Mesenchymal stem cell (in vitro differentiated cells and primary cell): ENCODE measurements at places on chromosomes 1 and 21.

DNA sequence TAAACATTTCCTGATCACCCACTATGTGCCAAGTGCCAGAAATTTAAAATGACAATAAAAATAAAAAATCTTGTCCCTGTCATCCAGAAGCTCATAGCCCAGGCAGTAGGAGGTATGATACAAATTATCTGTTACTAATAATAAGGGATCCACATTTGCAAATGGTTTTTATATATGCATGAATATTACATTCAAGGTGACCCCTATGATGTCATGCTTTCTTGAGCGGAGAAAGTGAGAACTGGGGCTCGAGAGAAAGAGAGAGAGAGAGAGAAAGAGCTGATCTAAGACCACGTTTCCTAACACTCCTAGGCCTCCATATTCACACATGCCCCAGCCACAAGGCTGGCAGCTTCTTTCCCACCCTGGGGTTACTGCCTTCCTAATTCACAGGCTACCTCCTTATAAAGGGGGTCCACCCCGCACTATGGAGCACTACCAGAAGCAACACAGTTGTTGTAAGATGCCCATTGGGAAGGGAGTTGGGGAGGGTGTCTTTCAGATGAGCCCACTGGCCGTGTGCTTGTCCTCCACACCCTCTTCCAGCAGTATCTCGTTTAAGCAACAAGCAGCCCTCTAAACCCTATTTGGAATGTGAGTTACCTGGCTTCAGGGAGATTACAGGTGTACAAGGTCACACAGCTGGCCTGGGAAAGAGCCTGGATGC, 28.8 kb upstream of the LRRN2 start:
- no peak for DNase-seq

- peak; percentile 63 for DNase-seq
These were observed 90.5 kb downstream of the EDEM3 start for GRCh38 chr1:184664042-184664660.

GRCh38 chr1:67717876-67718275, 32.9 kb downstream of the GADD45A start:
- DNase-seq, result no peak

- DNase-seq, result peak; percentile 68
These were observed 35.3 kb downstream of the DTL start for GRCh38 chr1:212070720-212071302.

- no peak for DNase-seq
These were observed 7.8 kb downstream of the ZC3H12A start for GRCh38 chr1:37482004-37482785.

- peak; percentile 20 for DNase-seq
These were observed 61.5 kb downstream of the CD58 start for GRCh38 chr1:116508984-116509980.

GRCh38 chr21:28971171-28971570, 21.5 kb downstream of the LTN1 start:
- DNase-seq, result no peak

- no peak for DNase-seq
These were observed 135.5 kb upstream of the ERRFI1 start for GRCh38 chr1:8161546-8162105.

GRCh38 chr1:5885471-5886139, 106.6 kb downstream of the NPHP4 start:
- DNase-seq, result no peak

- no peak for DNase-seq
These were observed at the start of gene FCAMR for GRCh38 chr1:206970446-206970845. TSS of gene FCAMR (minus strand) at chr1:206970460. CDS start at chr1:206970125, 335 bp downstream.

- no peak for DNase-seq
These were observed 15.6 kb downstream of the NTRK1 start for GRCh38 chr1:156876281-156876680.

DNA sequence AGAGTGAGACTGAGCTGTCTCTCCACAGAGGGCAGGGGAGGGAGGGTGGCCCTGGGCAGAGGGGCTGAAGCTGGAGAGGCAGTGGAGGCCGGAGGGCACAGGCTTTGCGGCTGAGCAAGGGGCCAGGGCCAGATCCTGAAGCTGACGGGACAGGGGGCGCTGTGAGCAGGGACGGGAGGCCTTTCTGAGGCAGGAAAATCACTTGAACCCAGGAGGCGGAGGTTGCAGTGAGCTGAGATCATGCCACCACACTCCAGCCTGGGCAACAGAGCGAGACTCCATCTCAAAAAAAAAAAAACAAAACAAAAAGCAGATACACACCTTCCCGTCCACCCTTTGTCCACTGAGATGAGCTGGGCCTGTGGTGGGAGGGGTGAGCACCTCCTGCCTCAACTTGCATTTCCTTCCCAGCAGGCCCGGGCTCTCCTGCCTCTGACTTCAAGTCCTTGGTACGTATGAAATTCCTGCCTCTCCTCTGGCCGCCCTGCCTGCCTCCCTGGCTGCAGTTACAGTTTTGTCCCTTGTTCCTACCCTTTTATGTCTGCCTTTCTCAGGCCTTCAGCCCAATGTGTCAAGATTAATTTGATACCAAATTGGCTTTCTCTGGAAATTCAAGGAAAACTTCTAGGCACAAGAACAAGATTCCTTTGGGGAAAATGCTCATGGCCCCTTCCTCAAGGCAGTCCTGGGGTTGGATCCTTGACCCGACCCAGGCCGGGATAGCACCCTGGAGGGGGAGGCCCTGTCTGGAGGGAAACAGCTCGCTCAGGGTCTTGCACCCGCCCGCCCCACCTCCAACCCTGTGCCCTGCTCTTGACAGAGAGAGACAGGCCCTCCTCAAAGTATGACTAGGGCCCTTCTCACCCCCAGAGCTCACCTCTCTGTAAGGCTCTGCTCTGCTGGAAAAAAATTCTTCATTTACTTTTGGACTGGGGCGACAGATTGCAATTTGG, 11.2 kb upstream of the ADAMTSL4 start:
- DNase-seq, result peak; percentile 70

DNA sequence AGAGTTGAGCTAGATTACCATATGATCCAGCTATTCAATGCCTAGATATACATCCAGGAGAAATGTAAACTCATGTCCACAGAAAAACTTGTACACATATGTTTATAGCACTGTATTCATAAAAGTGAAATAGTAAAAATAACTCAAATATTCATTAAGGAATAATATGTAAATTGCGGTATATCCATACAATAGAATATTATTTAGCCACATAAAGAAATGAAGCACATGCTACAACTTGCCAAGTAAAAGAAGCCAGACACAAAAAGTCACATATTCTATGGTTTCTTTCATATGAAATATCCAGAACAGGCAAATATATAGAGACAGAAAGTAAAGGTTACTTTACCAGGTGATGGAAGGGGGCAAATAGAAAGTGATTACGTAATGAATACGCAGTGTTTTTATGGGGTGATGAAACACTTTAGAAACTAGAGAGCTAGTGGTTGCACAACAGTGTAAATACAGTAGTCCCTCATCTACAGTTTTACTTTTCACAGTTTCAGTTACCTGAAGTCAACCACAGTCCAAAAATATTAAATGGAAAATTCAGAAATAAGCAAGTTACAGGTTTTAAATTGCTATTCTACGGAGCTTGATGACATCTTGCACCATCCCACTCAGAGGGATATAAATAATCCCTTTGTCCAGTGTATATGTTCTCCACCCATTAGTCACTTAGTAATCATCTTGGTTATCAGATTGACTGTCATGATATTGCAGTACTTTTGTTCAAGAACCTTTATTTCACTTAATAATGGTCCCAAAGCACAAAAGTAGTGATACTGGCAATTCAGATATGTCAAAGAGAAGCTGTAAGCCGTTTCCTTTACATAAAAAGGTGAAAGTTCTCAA, 62.3 kb downstream of the ZNF644 start:
- peak; percentile 60 for DNase-seq

DNA sequence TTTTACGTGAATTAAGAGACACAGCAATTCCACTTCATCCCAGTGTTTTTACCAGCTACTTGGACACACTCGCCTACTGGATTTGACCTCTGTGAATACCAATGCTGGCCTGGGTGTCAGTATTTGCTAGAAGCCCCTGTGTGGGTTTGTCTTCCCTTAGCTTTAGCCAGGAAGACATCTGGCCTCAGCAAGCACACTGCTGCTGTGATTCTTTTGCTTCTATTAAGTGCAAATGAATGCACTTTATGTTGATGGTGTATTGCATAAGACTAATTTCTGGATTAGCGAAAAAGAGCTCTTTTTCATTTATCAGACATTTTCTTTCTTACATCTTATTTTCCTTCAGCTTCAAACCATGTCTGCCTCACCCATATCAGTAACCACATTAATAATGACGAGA, 140.0 kb downstream of the CHRM3 start:
- DNase-seq, result no peak

DNA sequence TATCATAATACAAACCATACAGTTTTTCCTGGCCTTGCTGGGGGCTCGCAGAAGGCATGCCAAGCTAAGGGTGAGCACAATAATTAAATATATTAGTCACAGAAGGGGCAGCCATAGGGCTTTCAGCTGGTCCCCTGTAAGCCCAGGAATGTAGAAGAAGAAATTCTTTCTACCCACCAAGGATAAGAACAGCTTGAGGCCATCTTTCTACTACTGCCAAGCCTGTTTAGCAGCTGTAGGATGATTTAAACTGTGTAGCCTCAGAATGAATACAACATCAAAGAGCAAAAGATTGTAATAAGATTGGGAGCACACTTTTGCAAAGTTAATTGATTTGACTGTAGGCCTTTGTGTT, 171.5 kb downstream of the LRRC7 start:
- peak; percentile 17 for DNase-seq

GRCh38 chr1:101075926-101076325, 50.3 kb upstream of the DPH5 start:
- DNase-seq, result no peak

DNA sequence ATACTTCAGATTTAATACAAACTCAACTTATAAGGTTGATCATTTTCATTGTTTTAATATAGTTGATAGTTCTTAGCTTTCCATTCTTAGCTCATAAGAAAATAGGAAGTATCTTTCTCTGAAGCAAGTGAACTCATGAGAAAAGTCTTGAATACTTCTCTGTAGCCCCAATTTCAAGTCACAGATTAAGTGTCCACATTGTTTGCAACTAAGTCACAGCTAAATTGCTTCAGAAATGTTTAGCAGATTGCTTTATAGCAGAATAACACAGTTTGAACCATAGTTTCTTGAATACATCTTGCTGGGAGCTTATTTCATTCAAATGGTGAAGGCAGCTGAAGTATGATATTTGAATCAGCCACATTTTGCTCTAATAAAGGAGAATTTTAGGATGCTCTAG, 10.6 kb upstream of the PKN2 start:
- no peak for DNase-seq

- no peak for DNase-seq
These were observed 8.5 kb upstream of the ARF1 start for GRCh38 chr1:228073857-228074545.

DNA sequence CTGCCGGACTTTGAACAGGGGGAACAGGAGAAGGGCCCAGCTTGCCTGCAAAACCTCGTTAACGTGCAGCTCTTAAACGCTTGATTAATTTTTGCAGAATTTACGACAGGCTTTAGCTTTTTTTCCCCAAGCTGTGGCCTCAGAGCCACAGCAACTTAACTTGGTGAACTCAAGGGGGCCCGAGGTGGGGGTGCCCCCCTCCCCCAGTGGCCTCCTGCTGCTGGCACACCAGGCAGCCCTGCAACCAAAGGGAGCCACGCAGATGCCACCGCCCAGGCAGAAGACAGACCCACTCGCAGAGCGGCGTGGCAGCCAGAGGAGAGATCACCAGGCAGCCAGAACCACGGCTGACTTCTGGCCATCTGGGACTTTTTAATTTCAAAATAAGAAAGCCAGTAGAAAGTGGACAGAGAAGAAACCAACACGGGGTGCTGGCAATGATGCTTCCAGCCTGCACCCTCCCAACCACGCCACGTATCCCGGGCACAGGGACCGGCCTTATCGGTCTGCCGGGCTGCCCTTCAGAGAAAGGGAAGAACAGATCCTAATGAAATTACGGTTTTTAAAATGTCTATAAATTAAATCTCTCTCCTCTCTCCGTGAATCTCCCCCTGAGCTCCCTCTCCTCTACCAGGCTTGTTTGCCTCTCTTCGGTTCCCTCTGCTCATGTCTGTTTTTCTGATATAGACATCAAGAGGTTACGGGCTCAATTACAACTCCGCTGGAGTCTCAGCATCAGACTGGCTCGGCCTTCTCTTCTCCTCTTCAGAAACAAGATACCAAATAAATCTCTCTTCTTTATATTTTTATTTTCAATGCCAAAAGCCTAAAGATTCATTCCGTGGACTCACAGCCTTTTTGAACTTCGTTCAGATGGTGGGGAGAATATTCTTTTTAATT, 6.4 kb downstream of the CASZ1 start:
- DNase-seq, result no peak

DNA sequence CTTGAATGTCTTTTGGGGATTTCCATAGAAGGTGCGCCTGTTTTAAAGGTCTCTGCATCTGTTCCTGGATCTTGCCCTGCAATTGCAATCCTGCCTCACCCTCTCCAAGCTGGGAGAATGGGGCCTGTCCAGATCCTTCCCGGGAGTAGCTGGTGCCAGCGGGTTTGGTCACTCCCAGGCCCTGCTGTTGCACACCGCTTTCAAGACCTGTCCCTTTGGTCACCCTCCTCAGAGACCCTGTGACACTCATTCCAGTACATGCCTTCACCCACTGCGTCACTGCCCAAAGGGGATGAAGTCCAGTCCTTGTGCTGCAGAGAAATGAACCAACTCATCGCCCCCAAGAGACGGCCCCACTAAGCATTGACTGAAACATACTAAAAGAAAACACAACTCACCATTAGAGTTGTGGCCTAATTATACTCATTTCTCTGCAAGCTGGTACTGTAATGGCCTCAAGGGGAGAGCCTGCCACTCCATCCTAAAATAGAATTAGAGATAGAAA, 1.9 kb upstream of the IRF2BP2 start:
- DNase-seq, result no peak
